Activated T-helper 2 cell treated with anti-CD3 and anti-CD28 coated beads, Interferon-gamma antibody, Interleukin-2, Interleukin-4, amounts not matched to agents 10 μg/mL and 5 μg/mL and 100 μg/mL, durations not matched to agents 14 hours and 24 hours and 36 hours (primary cell): ENCODE measurements at places on chromosomes 6 and 20. TPM values are rescaled to one million over a fixed set of nuclear protein-coding genes. Genes with fewer than 3 reads are reported as not detected.

- H3K27me3 ChIP-seq, result no peaks in the 10 kb centered on the region
- no peak overlapping the region for H3K4me3 ChIP-seq
- DNase-seq, result no peak
- no peaks in the 10 kb centered on the region for H3K36me3 ChIP-seq
Measured at GRCh38 chr6:126204598-126204997, 135.3 kb upstream of the CENPW start.

DNA sequence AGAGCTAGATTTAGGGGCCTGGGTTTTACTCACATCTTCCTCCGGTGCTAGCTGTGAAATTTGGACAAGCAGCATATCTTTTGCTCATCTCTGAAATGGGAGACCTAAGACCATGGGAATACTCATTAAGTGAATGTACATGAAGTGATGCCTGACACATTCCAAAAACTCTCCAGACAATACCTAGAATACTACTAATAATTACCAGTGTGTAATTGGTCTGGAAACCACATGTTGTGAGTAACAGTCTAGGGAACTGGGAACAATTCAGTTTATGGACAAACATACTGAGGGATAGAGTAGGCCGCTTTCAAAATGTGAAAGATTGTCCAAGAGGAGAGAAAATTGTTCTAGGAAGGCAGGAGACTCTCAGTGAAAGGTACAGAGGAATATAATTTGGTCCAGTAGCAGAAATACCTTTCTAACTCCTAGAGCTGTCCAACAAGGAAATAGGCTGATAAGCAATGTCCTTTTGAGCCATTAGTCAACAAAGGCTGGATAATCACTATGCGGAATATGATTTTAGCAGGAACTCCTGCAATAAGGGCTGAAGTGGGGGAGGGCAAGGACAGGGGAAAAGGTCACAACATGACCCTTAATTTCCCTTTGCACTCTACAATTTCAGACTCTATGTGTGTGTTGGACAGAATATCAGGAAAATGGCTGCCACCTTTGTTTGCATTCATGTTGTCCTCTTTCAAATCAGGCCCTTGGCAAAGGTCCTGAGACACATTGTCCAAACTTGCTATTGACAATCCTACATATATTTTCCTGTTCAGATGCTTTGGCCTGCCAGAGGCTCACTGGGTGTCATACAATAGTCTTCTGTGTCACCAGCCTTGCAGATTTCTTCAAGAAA is 315.4 kb downstream of the PLCB1 start:
- no peak overlapping the region for H3K27ac ChIP-seq
- H3K4me1 ChIP-seq, result no peaks in the 10 kb centered on the region
- no peaks in the 10 kb centered on the region for H3K36me3 ChIP-seq
- no peak for DNase-seq
- no peaks in the 10 kb centered on the region for H3K27me3 ChIP-seq
- H3K4me3 ChIP-seq, result no peak overlapping the region

GRCh38 chr6:111427341-111428116 is 55.5 kb downstream of the REV3L start:
- peak overlapping the region; percentile 49 for H3K4me3 ChIP-seq
- no peak for DNase-seq
- peaks cover 37% of the 10 kb centered on the region for H3K36me3 ChIP-seq
- H3K27me3 ChIP-seq, result no peaks in the 10 kb centered on the region
- H3K27ac ChIP-seq, result peak overlapping the region; percentile 14
- H3K4me1 ChIP-seq, result peaks cover 55% of the 10 kb centered on the region

GRCh38 chr6:63214816-63215215 is 3.5 kb downstream of the FKBP1C start:
- H3K27ac ChIP-seq, result no peak overlapping the region
- no peak for DNase-seq
- H3K27me3 ChIP-seq, result no peaks in the 10 kb centered on the region
- no peak overlapping the region for H3K4me3 ChIP-seq
- no peaks in the 10 kb centered on the region for H3K36me3 ChIP-seq
- H3K4me1 ChIP-seq, result no peaks in the 10 kb centered on the region

DNA sequence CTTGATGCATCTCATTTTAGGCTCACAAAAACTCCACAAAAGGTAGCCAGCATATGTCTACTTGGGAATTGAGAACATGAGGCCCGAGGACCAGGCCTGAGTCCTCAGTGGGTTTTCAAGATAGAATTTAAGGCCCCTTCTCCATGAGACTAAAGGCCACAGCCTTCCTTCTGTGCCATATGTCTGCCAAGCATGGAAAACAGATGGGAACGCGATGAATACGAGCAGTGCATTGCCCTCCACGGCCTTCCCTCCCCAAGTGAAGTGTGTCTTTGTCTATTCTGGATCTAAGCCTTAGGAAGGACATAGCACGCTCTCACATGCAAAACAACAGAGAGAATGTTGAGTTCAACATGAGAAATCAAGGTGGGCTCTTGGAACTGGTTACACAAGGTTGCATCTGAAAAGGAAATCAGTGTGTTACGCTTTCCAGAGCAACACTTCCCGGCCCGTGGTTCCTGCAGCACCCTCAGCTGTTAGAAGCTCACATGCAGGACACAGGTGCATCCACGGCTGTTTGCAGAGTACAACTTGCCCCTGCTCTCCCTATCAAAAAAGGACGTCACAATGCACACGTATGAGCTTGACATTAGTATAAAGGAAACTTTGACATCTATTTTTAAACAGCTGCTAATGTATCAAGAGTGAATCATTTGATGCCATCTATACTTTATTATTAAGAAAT is 229.9 kb downstream of the NRN1 start:
- no peak overlapping the region for H3K4me3 ChIP-seq
- H3K27ac ChIP-seq, result no peak overlapping the region
- H3K4me1 ChIP-seq, result no peaks in the 10 kb centered on the region

- DNase-seq, result no peak
- H3K27me3 ChIP-seq, result peaks cover 24% of the 10 kb centered on the region
- no peak overlapping the region for H3K27ac ChIP-seq
- H3K4me1 ChIP-seq, result peaks cover 3% of the 10 kb centered on the region
- H3K4me3 ChIP-seq, result no peak overlapping the region
Measured at GRCh38 chr6:100335991-100336390, 128.7 kb downstream of the SIM1 start.

GRCh38 chr6:43762966-43763695 is 6.9 kb upstream of the VEGFA start:
- peaks cover 1% of the 10 kb centered on the region for H3K27me3 ChIP-seq
- no peaks in the 10 kb centered on the region for H3K36me3 ChIP-seq
- no peak overlapping the region for H3K27ac ChIP-seq

DNA sequence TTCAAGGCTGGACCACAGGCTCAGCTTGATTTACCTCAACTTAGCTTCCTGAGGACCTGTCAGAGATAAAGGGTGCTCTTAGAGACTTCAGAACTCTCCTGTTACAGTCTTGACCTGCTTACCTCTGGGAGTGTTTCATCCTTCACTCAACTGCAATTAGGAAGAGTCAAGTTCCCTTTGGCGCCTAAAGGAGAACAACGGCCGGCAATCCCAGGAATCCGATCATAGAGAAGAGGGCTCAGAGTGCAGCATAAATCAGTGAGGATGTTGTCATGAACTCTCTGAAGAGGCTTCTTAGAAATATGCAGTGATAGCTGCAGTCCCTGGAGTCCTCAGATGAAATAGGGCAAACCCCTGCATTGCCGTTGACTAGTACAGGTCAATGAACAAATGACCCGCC is 36.4 kb downstream of the LYRM2 start:
- no peak overlapping the region for H3K27ac ChIP-seq
- H3K27me3 ChIP-seq, result no peaks in the 10 kb centered on the region
- no peak for DNase-seq
- H3K4me3 ChIP-seq, result no peak overlapping the region
- H3K36me3 ChIP-seq, result peaks cover 3% of the 10 kb centered on the region

DNA sequence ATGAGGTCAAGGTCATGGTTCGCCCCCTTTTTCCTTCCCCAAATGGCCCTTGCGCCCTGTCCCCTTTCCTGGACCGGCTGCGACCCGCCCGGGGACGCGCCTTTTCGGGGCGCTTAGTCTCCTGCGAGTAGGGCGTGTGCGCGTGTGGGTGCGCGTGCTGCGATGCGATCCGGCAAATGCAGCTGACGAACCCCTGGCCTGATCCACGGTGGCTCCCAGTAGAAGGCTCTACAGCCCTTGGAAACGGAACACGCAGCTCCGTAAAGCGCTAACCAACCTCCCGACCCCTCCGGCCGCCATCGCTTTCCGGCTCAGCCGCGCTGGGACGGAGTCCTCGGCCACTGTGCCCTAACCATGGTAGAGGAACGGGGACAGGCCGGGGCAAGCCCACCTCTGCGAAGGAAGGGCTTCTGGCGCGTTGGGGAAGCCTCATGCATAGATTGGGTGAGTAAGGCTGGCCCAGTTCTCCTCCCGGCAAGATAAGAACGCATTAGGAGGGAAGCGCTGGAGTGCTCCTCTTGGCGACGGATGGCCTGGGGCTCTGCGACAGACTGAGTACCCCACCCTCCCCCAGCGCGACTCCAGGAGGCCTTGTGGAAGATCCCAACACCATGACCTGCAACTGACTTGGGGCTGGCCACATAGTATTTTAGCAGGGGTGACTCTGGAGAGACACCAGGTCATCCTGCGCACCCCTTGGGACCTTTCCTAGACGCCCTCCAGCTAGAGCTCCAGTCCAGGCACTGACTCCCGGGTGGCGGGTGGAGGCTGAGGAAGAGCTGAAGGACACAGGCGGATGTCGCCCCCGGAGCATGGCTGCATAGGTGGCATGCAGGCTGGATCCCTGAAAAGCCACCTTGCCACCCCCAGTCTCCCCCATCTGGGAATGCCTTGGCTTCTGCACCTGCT is 1.1 kb upstream of the SLC4A11 start:
- DNase-seq, result no peak
- H3K27me3 ChIP-seq, result peaks cover 62% of the 10 kb centered on the region
- H3K27ac ChIP-seq, result no peak overlapping the region
- peak overlapping the region; percentile 85 for H3K4me3 ChIP-seq

GRCh38 chr20:14984768-14985622 is 647.6 kb upstream of the FLRT3 start:
- no peak overlapping the region for H3K27ac ChIP-seq
- DNase-seq, result no peak
- no peaks in the 10 kb centered on the region for H3K4me1 ChIP-seq

DNA sequence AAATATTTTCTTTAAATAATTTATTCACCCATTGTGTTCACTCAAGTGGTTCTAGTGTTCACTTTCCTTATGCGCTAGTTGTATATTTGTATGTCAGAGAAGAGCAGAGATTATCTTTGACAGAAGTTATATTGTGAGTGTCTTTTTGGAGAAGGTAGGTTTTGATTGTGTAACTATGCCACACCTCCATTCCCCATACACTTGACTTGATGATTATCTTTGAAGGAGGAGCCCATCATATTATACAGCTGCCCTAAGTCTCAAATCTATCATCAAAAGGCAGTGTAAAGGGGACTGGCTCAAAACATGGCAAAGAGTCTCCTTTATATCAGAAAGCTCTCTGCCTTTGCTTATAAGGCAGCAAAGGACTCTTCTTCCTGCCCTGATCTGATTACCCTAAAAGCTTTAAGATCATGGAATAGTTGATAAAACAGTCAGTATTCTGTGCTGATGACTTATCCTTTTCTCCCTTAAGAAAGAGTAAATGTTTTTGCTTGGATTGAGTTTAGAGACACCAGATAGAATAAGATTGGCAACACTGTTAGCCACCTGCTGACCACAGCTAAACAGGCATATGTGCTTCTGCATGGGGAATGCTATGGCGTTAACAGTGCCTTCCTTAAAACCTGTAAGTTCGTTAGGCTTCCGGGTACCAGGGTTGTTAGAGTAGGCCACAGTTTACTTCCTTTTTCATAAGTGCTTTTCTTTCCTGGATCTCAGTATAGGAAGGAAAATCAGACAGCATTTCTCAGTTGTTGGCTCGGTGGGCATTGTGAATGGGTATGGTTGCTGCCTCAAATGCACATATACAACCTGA is 22.6 kb downstream of the TOP1 start:
- peak overlapping the region; percentile 64 for H3K27ac ChIP-seq
- peaks cover 91% of the 10 kb centered on the region for H3K4me1 ChIP-seq
- DNase-seq, result no peak
- H3K36me3 ChIP-seq, result peaks cover 61% of the 10 kb centered on the region

DNA sequence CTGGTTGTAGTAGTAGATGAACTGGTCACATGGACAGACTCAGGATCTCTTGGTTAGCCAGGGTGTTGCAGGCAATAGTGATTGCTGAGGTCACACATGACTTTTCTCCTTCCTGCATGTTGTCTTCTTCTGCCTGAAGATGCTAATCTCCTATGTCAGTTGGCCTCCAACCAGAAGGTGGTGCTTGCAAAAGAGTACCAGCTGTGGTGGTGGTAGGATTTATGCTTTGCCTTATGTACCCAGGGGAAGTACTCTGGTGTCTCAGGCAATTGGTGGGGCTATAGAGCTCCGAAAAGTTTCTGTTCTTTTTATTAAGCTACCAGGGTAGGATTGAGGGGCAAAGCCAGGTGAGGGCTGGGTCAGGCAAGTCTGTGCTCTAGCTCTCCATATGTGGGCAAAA is 98.5 kb downstream of the CARMIL1 start:
- no peak overlapping the region for H3K27ac ChIP-seq
- peaks cover 4% of the 10 kb centered on the region for H3K36me3 ChIP-seq
- no peak for DNase-seq
- H3K27me3 ChIP-seq, result no peaks in the 10 kb centered on the region

DNA sequence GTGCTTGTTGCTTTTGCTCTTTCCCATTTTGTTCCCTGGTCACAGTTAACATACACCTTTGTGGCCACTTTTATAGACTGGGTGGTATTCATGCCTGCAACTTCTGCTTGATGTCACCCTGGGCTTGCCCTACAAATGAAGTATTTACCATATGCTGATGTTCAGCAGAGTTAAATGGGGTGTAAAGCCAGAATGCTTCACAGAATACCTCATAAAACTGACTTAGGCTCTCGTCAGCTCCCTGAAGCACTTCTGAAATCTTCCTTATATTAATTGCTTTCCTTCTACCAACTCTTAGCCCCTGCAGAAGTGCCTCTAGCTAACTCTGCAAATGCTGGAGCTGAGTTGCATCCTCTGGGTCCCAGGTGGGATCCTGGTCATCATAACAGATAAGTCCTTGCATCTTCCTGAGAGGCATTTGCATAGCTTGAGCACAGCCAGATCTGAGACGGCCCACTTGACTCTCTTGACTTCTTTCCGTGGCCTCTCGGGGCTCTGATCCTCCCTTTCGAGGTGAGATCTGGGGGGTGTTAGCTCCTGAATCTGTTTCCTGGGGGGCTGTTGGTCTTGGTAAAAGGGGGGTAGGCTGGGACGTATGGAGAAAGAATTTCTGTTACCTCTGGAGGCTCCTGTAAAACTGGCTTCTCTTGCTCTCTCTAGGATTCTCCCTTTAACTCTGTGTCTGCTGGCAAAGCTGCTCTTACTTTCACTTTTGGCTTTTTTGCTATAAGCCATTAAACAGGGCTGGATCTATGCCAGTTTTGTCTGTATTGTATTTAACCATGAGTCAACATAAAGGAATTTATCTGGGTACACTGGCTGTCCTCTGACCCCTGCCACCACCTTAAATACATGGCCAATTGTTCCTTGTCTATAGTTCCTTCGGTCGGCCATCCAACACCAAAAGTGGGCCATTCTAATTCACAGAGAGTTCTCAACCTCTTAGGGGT is 223.0 kb upstream of the SYNCRIP start:
- no peak overlapping the region for H3K4me3 ChIP-seq
- peaks cover 2% of the 10 kb centered on the region for H3K4me1 ChIP-seq
- no peak overlapping the region for H3K27ac ChIP-seq
- H3K27me3 ChIP-seq, result no peaks in the 10 kb centered on the region
- H3K36me3 ChIP-seq, result no peaks in the 10 kb centered on the region

GRCh38 chr20:33684533-33685327 is 1.5 kb downstream of the E2F1 start:
- peaks cover 34% of the 10 kb centered on the region for H3K36me3 ChIP-seq
- H3K27ac ChIP-seq, result peak overlapping the region; percentile 91
- H3K27me3 ChIP-seq, result no peaks in the 10 kb centered on the region
- no peak for DNase-seq
- peaks cover 74% of the 10 kb centered on the region for H3K4me1 ChIP-seq
- peak overlapping the region; percentile 92 for H3K4me3 ChIP-seq

The GJA10 gene
- total RNA-seq, result 0.11 and 0.32 TPM in 2 replicates

The CRISP3 gene
- not detected in 2 replicates for total RNA-seq

The C6orf132 gene
- 0.09 and 0.23 TPM in 2 replicates for total RNA-seq

The TBX18 gene
- not detected in 2 replicates for total RNA-seq

The OR2B2 gene
- total RNA-seq, result not detected in 2 replicates

The SLC35D3 gene
- total RNA-seq, result not detected in 2 replicates

The TREML4 gene
- not detected in 2 replicates for total RNA-seq
